Activated T-cell treated with anti-CD3 and anti-CD28 coated beads, Interleukin-2, amount 50 U/mL, for 72 hours (primary cell): ENCODE measurements at places on chromosomes 13 and 19. TPM values are rescaled to one million over a fixed set of nuclear protein-coding genes. Genes with fewer than 3 reads are reported as not detected.

DNA sequence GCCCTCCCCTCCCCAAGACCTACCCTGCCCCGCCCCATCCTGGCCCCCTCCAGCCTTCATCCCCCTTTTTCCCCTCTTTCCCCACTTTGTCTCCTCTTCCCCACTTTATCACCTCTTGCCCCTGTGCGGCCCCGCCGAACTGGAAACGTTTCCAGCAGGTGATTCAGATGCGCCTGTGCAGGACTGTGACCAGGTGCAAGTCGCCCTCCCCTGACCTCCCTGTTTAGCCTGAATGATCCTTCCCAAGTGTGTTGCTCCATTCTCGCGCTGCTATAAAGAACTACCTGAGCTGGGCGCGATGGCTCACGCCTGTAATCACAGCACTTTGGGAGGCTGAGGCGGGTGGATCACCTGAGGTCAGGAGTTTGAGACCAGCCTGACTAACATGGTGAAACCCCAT lies 25.9 kb downstream of the ZNF791 start:
- no peaks in the 10 kb centered on the region for H3K27me3 ChIP-seq
- no peak overlapping the region for H3K27ac ChIP-seq
- H3K4me1 ChIP-seq = peaks cover 22% of the 10 kb centered on the region
- no peak for DNase-seq
- H3K4me3 ChIP-seq = no peak overlapping the region

- no peak overlapping the region for H3K4me3 ChIP-seq
- peaks cover 2% of the 10 kb centered on the region for H3K36me3 ChIP-seq
- H3K27me3 ChIP-seq = no peaks in the 10 kb centered on the region
- H3K27ac ChIP-seq = peak overlapping the region; percentile 50
- H3K4me1 ChIP-seq = no peaks in the 10 kb centered on the region
- DNase-seq = no peak
Observed at GRCh38 chr19:4043401-4043800, 23.3 kb downstream of the ZBTB7A start.

- no peak for DNase-seq
- H3K27ac ChIP-seq = no peak overlapping the region
- H3K27me3 ChIP-seq = no peaks in the 10 kb centered on the region
- no peak overlapping the region for H3K4me3 ChIP-seq
- H3K4me1 ChIP-seq = peaks cover 40% of the 10 kb centered on the region
- peaks cover 1% of the 10 kb centered on the region for H3K36me3 ChIP-seq
Observed at GRCh38 chr19:16442386-16443276, 29.1 kb downstream of the EPS15L1 start.

The ZNF20 gene
- 3.4 TPM for total RNA-seq

GRCh38 chr19:3440082-3440481 lies 40.2 kb downstream of the SMIM24 start:
- H3K4me3 ChIP-seq = no peak overlapping the region
- peaks cover 19% of the 10 kb centered on the region for H3K4me1 ChIP-seq
- no peak overlapping the region for H3K27ac ChIP-seq
- DNase-seq = peak; percentile 66

The COL4A2 gene
- total RNA-seq = not detected

The GSX1 gene
- total RNA-seq = not detected

The IFI30 gene
- total RNA-seq = 11.4 TPM

DNA sequence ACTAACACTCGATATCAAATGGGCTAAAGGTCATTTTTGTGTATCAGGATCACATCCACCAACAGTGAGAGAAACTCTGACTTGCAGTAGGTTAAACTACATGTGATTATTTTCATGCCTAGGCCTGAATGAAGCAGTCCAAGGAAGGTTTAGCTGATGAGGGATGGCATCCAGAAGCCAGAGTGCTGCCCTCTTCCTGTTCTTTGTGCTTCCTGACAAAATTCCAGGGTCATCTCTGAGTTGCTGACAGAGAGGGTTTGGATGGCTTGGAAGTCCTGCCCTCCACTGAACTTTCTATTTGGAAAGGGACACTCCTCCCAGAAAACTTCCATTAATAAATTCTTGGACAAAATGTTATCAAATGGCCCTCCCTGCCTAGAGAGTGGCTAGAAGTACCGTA lies 728.3 kb upstream of the SLC10A2 start:
- H3K4me1 ChIP-seq = no peaks in the 10 kb centered on the region
- no peaks in the 10 kb centered on the region for H3K36me3 ChIP-seq

- H3K4me1 ChIP-seq = no peaks in the 10 kb centered on the region
- no peak for DNase-seq
- H3K4me3 ChIP-seq = no peak overlapping the region
- H3K27ac ChIP-seq = no peak overlapping the region
- H3K36me3 ChIP-seq = no peaks in the 10 kb centered on the region
- no peaks in the 10 kb centered on the region for H3K27me3 ChIP-seq
Observed at GRCh38 chr13:53126841-53127245, 98.2 kb downstream of the OLFM4 start.

GRCh38 chr19:43784241-43784980 lies 3.6 kb upstream of the KCNN4 start:
- peak overlapping the region; percentile 94 for H3K4me3 ChIP-seq
- H3K27ac ChIP-seq = peak overlapping the region; percentile 3
- peaks cover 54% of the 10 kb centered on the region for H3K4me1 ChIP-seq
- peak; percentile 84 for DNase-seq
- H3K36me3 ChIP-seq = peaks cover 6% of the 10 kb centered on the region
- H3K27me3 ChIP-seq = peaks cover 6% of the 10 kb centered on the region

The LYPD5 gene
- 1.1 TPM for total RNA-seq

- H3K4me3 ChIP-seq = no peak overlapping the region
- peaks cover 5% of the 10 kb centered on the region for H3K4me1 ChIP-seq
- DNase-seq = no peak
- peaks cover 14% of the 10 kb centered on the region for H3K36me3 ChIP-seq
- no peaks in the 10 kb centered on the region for H3K27me3 ChIP-seq
- H3K27ac ChIP-seq = peak overlapping the region; percentile 85
Observed at GRCh38 chr19:2223959-2224358, 12.2 kb downstream of the PLEKHJ1 start.

- no peaks in the 10 kb centered on the region for H3K36me3 ChIP-seq
- H3K4me3 ChIP-seq = no peak overlapping the region
- no peaks in the 10 kb centered on the region for H3K27me3 ChIP-seq
- DNase-seq = no peak
- no peak overlapping the region for H3K27ac ChIP-seq
Observed at GRCh38 chr13:87893186-87893585, 222.0 kb downstream of the SLITRK5 start.

DNA sequence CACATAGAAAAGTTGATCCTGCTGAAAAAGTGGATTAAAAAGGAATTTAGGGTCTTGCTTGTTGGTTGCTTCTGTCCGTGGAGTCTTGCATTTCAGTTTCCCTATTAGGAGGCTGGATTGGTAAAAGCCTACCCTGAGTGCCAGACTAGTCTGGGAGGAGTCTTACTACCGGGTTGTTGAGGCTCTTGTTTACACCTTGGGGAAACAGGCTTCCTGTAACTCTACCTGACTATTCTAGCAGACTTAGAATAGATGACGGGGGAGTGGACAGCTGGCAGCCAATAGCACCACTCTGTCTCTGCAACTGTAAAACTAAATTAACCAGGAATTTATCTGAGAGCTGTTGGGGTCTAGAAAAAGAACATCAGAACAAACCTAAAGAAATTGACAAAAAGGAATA lies 11.3 kb upstream of the MPHOSPH8 start:
- no peak overlapping the region for H3K4me3 ChIP-seq
- H3K4me1 ChIP-seq = no peaks in the 10 kb centered on the region
- H3K27ac ChIP-seq = no peak overlapping the region
- peaks cover 5% of the 10 kb centered on the region for H3K36me3 ChIP-seq
- DNase-seq = no peak

The PPM1N gene
- total RNA-seq = 6.8 TPM

GRCh38 chr13:96481482-96481881 lies 391.6 kb downstream of the HS6ST3 start:
- no peaks in the 10 kb centered on the region for H3K4me1 ChIP-seq
- no peaks in the 10 kb centered on the region for H3K36me3 ChIP-seq
- no peak overlapping the region for H3K4me3 ChIP-seq

DNA sequence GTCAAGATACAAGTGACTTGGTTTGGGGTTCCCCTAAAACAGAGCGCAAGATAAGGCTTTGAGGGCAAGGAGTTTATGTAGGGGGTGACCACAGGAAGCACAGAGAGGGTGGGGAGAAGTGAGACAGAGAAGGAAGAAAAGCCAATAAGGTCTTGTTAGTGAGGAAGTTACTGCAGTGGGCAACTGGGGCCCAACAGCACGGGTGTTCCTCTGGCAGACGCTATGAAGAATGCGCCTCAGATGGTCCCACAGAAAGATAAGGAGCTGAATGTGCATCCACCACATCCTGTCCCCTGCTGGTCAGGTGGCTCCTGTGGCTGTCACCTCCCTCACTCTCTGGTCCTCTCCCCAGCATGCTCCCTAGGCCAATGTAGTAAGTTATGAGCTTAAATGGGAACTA lies 333.5 kb downstream of the TSHZ3 start:
- H3K36me3 ChIP-seq = no peaks in the 10 kb centered on the region
- no peak overlapping the region for H3K4me3 ChIP-seq
- H3K27ac ChIP-seq = no peak overlapping the region
- DNase-seq = no peak
- no peaks in the 10 kb centered on the region for H3K4me1 ChIP-seq

DNA sequence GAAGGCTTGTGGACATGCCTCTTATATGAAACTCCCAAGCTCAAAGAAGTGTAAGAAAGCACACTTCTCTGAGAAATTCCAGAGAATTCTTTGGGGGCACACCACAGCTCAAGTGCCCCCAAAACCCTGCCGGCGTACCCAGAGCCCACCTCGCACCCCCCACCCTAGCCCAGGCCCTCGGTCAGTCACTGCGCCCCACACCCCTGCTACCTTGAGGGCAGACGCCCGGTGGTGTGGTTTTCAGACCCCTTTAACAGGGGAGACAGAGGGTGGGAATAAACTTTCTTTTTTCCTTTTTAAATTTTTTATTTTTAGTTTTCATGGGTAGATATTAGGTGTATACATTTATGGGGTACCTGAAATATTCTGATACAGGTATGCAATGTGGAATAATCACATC lies 29.5 kb downstream of the PEPD start:
- no peak for DNase-seq
- H3K27me3 ChIP-seq = no peaks in the 10 kb centered on the region
- no peaks in the 10 kb centered on the region for H3K4me1 ChIP-seq
- H3K27ac ChIP-seq = no peak overlapping the region
- no peak overlapping the region for H3K4me3 ChIP-seq

The TYROBP gene
- not detected for total RNA-seq

GRCh38 chr13:94515374-94515773 lies 35.9 kb upstream of the DCT start:
- no peak for DNase-seq
- H3K27me3 ChIP-seq = no peaks in the 10 kb centered on the region
- no peaks in the 10 kb centered on the region for H3K4me1 ChIP-seq
- H3K27ac ChIP-seq = no peak overlapping the region
- H3K4me3 ChIP-seq = no peak overlapping the region

- H3K4me3 ChIP-seq = no peak overlapping the region
- H3K4me1 ChIP-seq = no peaks in the 10 kb centered on the region
- H3K27me3 ChIP-seq = no peaks in the 10 kb centered on the region
- no peak for DNase-seq
- H3K36me3 ChIP-seq = no peaks in the 10 kb centered on the region
- no peak overlapping the region for H3K27ac ChIP-seq
Observed at GRCh38 chr13:82993417-82993816, 888.9 kb downstream of the SLITRK1 start.

DNA sequence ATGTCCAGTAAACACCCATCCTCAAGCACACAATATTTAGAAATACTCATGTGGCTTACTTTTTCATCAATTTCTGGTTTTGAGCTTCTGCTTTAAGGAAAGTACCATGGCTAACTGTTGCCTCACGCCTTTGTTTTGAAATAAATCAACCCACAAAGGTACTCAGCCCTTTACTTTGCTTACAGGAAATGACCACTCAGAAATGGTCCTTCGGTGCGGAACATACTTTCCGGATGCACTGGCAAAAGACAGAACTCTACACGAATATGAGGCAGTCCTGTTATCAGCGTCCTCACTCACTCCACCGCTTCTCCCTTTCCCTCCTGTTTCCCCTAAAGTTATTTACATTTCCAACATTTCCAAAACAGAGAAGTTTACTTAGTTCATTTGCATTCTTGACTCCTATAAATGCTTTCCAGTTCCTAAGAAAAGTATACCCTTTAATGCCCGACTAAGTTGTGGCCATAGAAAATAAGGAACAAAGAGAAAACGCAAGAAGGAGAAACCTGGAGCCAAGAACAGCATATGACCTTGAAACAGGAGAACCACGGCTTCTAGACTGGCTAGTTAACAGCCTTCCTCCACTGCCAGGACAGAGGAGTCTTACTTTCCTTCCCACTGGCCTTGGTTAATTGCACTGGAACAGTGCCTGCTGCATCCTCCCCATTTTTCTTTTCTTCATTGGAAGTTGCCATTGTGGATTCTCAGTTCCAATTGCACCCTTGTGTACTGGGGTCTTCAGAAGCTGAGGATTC lies 10.6 kb downstream of the FPR2 start:
- peaks cover 56% of the 10 kb centered on the region for H3K27me3 ChIP-seq
- no peak overlapping the region for H3K27ac ChIP-seq
- peaks cover 2% of the 10 kb centered on the region for H3K36me3 ChIP-seq

GRCh38 chr13:39910833-39911232 lies 255.4 kb downstream of the COG6 start:
- peak overlapping the region; percentile 35 for H3K4me3 ChIP-seq
- H3K27me3 ChIP-seq = peaks cover 25% of the 10 kb centered on the region
- peaks cover 28% of the 10 kb centered on the region for H3K4me1 ChIP-seq
- DNase-seq = no peak
- H3K27ac ChIP-seq = peak overlapping the region; percentile 35

- no peak for DNase-seq
- no peak overlapping the region for H3K27ac ChIP-seq
- peaks cover 5% of the 10 kb centered on the region for H3K27me3 ChIP-seq
- no peaks in the 10 kb centered on the region for H3K36me3 ChIP-seq
- no peak overlapping the region for H3K4me3 ChIP-seq
Observed at GRCh38 chr13:45878966-45879365, 27.4 kb upstream of the SIAH3 start.

- H3K4me1 ChIP-seq = peaks cover 24% of the 10 kb centered on the region
- no peaks in the 10 kb centered on the region for H3K27me3 ChIP-seq
- H3K4me3 ChIP-seq = peak within 1 kb of the TSS; percentile 93
Observed at GRCh38 chr19:6481541-6482342, at the start of gene DENND1C. Gene DENND1C (minus strand): TSS chr19:6481787. CDS start chr19:6481695, 92 bp downstream.

The ZFP28 gene
- 3.3 TPM for total RNA-seq

GRCh38 chr13:75702476-75702875 lies 66.3 kb downstream of the LMO7 start:
- H3K36me3 ChIP-seq = peaks cover 5% of the 10 kb centered on the region
- no peak for DNase-seq
- H3K4me1 ChIP-seq = peaks cover 14% of the 10 kb centered on the region
- H3K4me3 ChIP-seq = no peak overlapping the region
